ENCODE measurements at places on chromosomes 7 and 10. TPM values are rescaled to one million over a fixed set of nuclear protein-coding genes. Genes with fewer than 3 reads are reported as not detected.

- H3K4me1 ChIP-seq = no peaks in the 10 kb centered on the region
- H3K27me3 ChIP-seq = no peaks in the 10 kb centered on the region
- no peaks in the 10 kb centered on the region for H3K36me3 ChIP-seq
Observed at GRCh38 chr7:133618970-133619369, 366.1 kb downstream of the EXOC4 start.

- H3K4me3 ChIP-seq = no peak overlapping the region
- DNase-seq = no peak
- no peaks in the 10 kb centered on the region for H3K36me3 ChIP-seq
- peaks cover 3% of the 10 kb centered on the region for H3K4me1 ChIP-seq
- H3K27ac ChIP-seq = no peak overlapping the region
Observed at GRCh38 chr10:6165221-6165725, 37.5 kb upstream of the PFKFB3 start.

DNA sequence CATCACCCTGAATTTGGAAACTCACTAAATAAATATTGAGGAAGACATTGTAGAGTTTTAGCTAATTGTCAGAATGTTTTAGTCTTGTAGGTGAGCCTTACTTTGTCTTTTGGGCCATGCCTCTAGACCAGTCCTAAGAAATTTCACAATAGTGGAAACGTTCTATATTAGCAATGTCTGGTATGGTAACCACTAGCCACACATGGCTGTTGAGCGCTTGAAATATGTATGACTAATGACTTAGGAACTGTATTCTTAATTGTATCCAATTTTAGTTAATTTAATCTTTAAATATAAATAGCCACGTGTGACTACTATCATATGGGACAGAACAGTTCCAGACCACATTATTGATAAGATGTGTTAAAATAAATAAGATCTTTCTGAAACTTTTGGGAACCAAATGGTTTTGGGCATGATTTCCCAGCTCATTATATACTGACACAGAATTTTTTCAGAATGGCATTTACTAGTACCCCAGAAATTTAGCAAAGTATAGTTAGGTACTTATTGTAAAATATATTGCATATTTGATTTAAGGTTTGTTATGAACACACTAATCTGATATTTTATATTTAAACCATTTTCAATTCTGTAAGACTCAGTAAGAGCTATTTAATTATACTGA, 95.0 kb downstream of the VPS50 start:
- H3K36me3 ChIP-seq = no peaks in the 10 kb centered on the region
- H3K27ac ChIP-seq = peak overlapping the region; percentile 41
- no peak overlapping the region for H3K4me3 ChIP-seq
- peaks cover 2% of the 10 kb centered on the region for H3K4me1 ChIP-seq
- DNase-seq = peak; percentile 86
- H3K27me3 ChIP-seq = no peaks in the 10 kb centered on the region

GRCh38 chr7:105337529-105337928, 51.2 kb downstream of the SRPK2 start:
- no peaks in the 10 kb centered on the region for H3K27me3 ChIP-seq
- H3K27ac ChIP-seq = no peak overlapping the region
- no peak overlapping the region for H3K4me3 ChIP-seq
- DNase-seq = no peak
- no peaks in the 10 kb centered on the region for H3K36me3 ChIP-seq

GRCh38 chr10:75319274-75319673, 82.3 kb downstream of the ZNF503 start:
- DNase-seq = no peak
- H3K27ac ChIP-seq = no peak overlapping the region
- no peaks in the 10 kb centered on the region for H3K4me1 ChIP-seq
- H3K4me3 ChIP-seq = no peak overlapping the region
- H3K27me3 ChIP-seq = no peaks in the 10 kb centered on the region

DNA sequence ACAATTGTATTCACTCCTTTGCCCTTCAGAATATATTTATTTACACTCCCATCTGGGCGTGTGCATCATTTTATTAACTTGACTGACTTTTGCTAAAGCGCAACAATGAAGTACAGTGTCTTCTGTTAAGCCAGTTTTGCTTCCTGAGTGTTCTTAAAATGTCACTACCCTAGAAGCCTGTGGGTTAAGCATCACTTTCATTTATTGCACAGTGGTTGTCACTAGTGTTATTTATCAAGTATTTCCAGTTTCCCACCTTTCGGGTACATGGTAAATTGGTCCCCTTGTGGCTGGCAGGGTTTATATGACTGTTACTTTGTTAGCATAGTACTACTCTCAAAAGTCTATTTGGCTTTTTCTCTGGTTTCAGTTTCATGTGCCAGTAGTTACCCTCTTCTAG, 3.3 kb downstream of the HILPDA start:
- no peak overlapping the region for H3K27ac ChIP-seq
- peaks cover 2% of the 10 kb centered on the region for H3K36me3 ChIP-seq
- H3K4me1 ChIP-seq = peaks cover 18% of the 10 kb centered on the region
- H3K4me3 ChIP-seq = no peak overlapping the region

- H3K4me3 ChIP-seq = no peak overlapping the region
- no peaks in the 10 kb centered on the region for H3K27me3 ChIP-seq
- no peaks in the 10 kb centered on the region for H3K36me3 ChIP-seq
- DNase-seq = peak; percentile 93
- no peak overlapping the region for H3K27ac ChIP-seq
Observed at GRCh38 chr10:9762966-9763656, 1254.6 kb upstream of the CELF2 start.

DNA sequence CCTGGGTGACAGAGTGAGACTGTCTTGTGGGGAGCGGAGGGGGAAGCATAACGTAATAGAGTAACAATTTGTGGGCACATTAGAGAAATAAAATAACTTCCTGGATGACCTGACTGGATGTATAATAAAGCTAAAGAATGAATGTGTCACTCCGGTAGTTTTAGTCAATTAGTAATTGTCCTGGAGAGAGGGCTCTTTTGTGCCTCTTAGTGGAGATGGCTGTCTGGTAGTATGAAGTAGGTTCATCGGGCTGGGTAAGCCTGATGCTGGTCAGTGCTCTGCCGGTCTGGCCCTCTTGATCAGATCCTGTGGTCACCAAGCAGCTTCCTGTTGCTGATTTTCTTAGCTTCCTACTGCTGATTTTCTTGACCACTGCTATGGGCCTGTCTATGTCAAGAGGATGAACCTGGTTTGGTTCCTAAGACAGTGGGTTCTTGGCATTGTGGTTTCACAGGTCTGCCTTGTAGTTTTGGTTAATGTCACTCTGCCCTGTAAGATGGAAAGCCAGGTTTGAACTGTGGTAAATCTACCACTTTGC, 34.1 kb downstream of the ZRANB1 start:
- H3K27ac ChIP-seq = no peak overlapping the region
- no peaks in the 10 kb centered on the region for H3K27me3 ChIP-seq
- peaks cover 4% of the 10 kb centered on the region for H3K36me3 ChIP-seq
- DNase-seq = peak; percentile 71

GRCh38 chr7:20352573-20353306, 22.0 kb downstream of the ITGB8 start:
- no peaks in the 10 kb centered on the region for H3K4me1 ChIP-seq
- H3K27ac ChIP-seq = no peak overlapping the region
- DNase-seq = peak; percentile 56
- H3K36me3 ChIP-seq = no peaks in the 10 kb centered on the region
- no peaks in the 10 kb centered on the region for H3K27me3 ChIP-seq

GRCh38 chr10:49601857-49602256, 8.3 kb upstream of the SLC18A3 start:
- H3K27me3 ChIP-seq = peaks cover 3% of the 10 kb centered on the region
- no peak overlapping the region for H3K27ac ChIP-seq
- DNase-seq = peak; percentile 30
- H3K36me3 ChIP-seq = no peaks in the 10 kb centered on the region

DNA sequence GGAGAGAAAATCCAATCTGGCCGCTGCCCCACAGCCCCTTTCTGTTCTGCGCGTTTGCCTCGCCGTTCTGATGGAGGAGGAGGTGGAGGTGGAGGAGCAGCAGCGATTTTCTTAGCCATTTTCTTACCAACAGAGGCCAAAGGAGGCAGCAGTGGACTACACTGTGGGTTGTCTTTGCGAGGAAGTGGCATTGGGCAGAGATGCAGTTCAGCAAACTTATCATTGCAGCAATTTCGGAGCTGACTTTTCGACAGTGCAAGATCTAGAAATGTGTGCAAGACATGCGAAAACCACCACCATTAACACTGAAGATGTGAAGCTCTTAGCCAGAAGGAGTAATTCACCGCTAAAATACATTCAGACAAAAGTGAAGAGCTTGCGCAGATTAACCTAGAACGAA, 1.9 kb upstream of the ARL4A start:
- peak overlapping the region; percentile 97 for H3K27ac ChIP-seq
- no peaks in the 10 kb centered on the region for H3K27me3 ChIP-seq
- H3K4me1 ChIP-seq = no peaks in the 10 kb centered on the region
- H3K36me3 ChIP-seq = no peaks in the 10 kb centered on the region
- no peak overlapping the region for H3K4me3 ChIP-seq

- H3K27ac ChIP-seq = no peak overlapping the region
- no peak for DNase-seq
- no peak overlapping the region for H3K4me3 ChIP-seq
- no peaks in the 10 kb centered on the region for H3K27me3 ChIP-seq
- no peaks in the 10 kb centered on the region for H3K36me3 ChIP-seq
Observed at GRCh38 chr7:51043461-51043860, 260.8 kb upstream of the GRB10 start.

DNA sequence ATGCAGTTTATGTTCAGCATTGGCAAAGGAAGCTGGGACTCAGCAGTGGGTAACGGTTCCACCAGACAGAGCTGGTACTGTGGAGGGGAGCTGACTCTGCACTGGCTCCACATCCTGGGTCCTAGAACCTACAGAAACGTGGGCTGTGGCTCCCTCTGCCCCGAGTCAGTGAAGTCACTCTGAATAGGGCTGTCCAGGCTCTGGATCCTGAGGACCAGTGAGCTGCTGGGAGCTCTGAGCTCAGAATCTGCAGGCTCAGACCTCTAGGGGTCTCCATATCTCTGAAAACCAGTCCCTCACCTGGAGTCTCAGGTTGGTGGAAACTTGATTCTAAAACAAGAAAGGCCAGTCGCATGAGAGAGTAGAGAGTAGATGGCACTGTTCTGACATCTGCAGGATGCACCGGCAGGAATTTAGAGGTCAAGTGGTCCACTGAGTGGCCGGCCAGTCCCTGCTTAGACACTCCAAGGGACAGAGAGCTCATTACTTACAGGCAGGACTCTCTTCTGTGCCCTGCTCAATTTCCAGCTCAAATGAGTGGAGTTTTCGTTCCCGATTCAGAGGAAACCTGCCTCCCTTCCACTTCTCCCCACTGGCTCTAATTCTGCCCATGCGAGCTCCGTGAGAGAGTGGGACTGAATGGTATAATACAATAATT, 18.6 kb downstream of the NPFFR1 start:
- no peak overlapping the region for H3K4me3 ChIP-seq
- H3K4me1 ChIP-seq = peaks cover 14% of the 10 kb centered on the region
- H3K36me3 ChIP-seq = no peaks in the 10 kb centered on the region
- peaks cover 5% of the 10 kb centered on the region for H3K27me3 ChIP-seq

DNA sequence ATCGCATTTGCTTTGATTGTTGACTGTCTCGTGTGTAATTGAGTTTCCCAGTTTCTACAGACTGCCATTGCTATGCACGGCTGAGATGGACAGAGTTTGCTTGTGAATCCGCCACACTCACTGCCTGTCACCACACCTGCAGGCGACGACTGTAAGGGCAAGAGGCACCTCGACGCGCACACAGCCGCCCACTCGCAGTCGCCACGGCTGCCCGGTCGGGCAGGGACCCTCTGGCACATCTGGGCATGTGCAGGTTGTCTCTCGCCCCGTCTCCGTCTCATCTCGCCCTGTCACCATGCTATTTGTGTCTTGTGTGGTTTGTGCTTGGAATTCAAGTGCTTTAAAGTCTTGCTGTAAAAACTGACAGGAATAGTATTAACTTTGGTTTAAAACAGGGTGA, 17.5 kb downstream of the SUN1 start:
- H3K4me1 ChIP-seq = no peaks in the 10 kb centered on the region
- H3K4me3 ChIP-seq = no peak overlapping the region
- no peak for DNase-seq
- no peak overlapping the region for H3K27ac ChIP-seq

- H3K4me3 ChIP-seq = no peak overlapping the region
- no peak for DNase-seq
- no peaks in the 10 kb centered on the region for H3K36me3 ChIP-seq
- no peak overlapping the region for H3K27ac ChIP-seq
Observed at GRCh38 chr10:17792991-17793390, 16.2 kb upstream of the MRC1 start.

- no peaks in the 10 kb centered on the region for H3K4me1 ChIP-seq
- H3K27me3 ChIP-seq = no peaks in the 10 kb centered on the region
- H3K4me3 ChIP-seq = no peak overlapping the region
- no peak overlapping the region for H3K27ac ChIP-seq
Observed at GRCh38 chr10:46084321-46085165, 38.5 kb upstream of the MSMB start.

DNA sequence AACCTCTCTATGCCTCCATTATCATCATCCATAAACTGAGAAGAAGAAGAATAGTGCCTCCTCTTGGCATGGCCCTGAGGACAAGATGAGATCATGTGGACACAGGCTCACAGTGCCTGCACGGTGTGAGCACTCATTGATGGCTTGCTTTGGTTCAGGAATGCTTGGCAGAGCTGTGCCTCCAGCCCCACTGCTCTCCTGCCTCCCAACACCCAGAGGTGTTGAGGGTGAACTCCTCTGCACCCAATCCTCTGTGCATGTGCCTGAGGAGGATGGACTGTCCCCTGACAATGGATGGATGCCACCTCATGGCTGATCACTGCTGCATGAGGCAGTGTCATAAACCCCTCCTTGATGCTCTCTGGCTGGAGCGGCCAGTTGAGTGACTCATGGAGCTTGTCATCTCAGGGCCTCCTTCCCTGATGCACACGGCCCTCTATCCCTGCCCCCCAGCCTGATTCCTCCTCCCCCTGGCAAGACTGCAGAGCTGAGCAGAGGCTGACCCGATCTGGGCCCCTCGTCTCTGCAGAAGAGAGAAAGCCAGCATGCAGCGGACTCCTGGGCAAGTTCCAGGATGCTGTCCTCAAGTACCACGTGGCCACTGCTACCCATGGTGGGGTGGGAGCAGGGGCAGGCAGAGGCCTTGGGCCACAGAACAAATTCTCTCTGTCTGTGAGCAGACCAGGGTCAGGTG, 136.3 kb downstream of the KCNMA1 start:
- H3K27me3 ChIP-seq = no peaks in the 10 kb centered on the region
- H3K4me3 ChIP-seq = no peak overlapping the region
- peak overlapping the region; percentile 80 for H3K27ac ChIP-seq
- H3K36me3 ChIP-seq = no peaks in the 10 kb centered on the region

DNA sequence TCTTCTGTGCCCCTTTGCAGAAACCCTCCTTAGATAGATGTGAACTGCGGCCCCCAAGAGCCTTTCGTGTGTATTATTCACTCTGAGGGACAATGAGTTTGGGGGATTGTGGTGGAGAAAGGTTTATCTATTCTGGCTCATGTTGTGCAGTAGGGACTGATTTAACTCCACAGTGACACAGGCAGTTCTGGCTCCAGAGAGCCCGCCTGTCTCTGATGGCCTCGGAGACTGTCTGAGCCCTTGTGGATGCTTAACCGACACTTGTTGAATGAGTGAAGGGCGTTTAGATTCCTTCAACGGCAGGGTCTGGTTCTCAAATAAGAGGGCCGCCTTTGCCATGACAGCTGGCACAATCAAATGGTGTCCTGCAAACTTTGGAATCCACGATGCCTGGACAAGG, 5.8 kb downstream of the NPTX2 start:
- DNase-seq = no peak
- no peak overlapping the region for H3K4me3 ChIP-seq
- H3K4me1 ChIP-seq = no peaks in the 10 kb centered on the region
- H3K27ac ChIP-seq = no peak overlapping the region
- H3K27me3 ChIP-seq = no peaks in the 10 kb centered on the region
- no peaks in the 10 kb centered on the region for H3K36me3 ChIP-seq

The PRLHR gene
- not detected for total RNA-seq

The TMEM176B gene
- total RNA-seq = 95.3 TPM

The ASB4 gene
- not detected for total RNA-seq

The LIPF gene
- not detected for total RNA-seq

The SMKR1 gene
- total RNA-seq = 0.51 TPM
